ENCODE measurements at places on chromosomes 12 and 14.

GRCh38 chr12:52250048-52250990 lies 17.3 kb downstream of the KRT7 start:
- DNase-seq, result no peak

GRCh38 chr14:105492031-105492970 lies 1.3 kb downstream of the TEDC1 start:
- DNase-seq, result no peak

DNA sequence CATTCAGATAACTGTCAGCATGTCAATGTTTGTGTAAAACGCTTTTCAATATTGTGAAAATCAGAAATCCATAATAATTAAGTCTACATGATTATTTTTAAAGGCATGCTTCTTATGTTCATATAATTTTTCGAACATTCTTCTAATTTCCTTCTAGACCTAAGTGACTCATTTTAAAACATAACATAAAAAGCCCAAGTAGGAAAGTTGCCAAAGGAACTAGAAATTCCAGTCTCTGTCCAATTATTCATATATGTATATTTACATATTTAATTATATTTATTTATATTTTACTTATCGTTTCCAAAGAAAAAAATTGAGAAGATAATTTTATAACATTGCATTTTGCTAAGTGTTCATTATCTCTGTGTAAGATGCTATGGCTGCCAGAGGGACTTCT lies 110.4 kb downstream of the TMTC1 start:
- no peak for DNase-seq

DNA sequence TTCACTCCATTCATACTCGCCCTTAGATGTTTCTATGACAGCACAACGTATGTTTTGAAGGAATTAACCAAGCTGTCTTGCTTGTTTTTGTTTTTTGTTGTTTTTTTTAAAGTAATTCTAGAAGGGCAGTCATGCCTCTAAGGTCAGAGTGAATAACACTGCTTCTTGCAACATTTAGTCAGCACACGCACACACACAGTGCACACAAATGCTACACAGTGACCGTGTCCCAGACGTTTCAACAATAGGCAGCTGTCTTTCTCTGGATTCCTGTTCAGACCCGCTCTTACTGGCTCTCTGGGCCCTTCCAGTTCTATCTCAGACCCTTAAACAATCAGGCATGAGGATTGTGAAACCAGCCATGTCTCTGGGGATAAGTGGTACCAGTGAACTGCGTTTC lies 351.0 kb upstream of the FKBP4 start:
- DNase-seq, result no peak

GRCh38 chr12:78864870-78865463 lies 393 bp downstream of the SYT1 start:
- no peak for DNase-seq

- no peak for DNase-seq
Observed at GRCh38 chr12:8784290-8784888, 38.0 kb upstream of the A2ML1 start.

- DNase-seq, result no peak
Observed at GRCh38 chr14:99616832-99617800, 13.1 kb upstream of the CCDC85C start.

DNA sequence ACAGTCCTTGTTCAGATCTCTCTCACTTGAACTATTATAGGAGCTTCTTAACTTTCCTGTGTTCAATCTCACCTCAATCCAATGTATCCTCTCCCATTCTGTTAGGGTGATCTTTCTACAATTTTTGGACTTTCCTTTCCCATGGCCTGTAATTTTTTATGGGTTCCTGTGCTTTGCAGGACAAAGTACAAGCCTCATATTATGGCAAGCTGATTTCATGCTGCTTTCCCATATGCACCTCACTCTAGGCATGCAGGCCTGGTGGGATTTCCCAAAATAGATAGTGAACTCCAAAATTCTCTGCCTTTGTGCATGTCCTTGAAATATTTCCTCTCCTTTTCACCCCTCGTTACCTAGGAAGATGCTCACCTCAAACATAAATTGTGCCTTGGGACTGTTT lies 499.4 kb downstream of the NAV3 start:
- no peak for DNase-seq

GRCh38 chr14:28157887-28158791 lies 608.4 kb upstream of the FOXG1 start:
- no peak for DNase-seq

- no peak for DNase-seq
Observed at GRCh38 chr14:77920312-77920711, 120.4 kb downstream of the ADCK1 start.

DNA sequence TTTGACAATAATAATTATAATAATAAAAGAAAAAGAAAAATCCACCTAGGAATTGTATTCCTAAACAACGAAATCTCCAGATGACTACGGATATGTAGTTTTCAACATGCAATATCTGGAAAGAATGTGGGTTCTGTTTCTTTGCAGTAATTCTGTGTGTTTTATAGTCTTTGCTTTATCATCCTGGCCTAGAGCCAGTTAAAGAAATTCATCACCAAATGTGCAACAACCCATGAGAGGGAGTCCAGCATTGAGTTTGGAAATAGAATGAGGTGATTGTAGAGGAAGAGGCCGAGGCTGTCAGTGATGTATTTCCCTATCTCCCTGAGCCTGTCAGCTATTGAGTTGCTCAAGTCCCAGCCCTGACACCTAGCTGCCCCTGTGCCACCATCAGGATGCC lies 200.5 kb upstream of the DCN start:
- DNase-seq, result no peak

GRCh38 chr12:124230789-124231188 lies 64.1 kb upstream of the RFLNA start:
- DNase-seq, result no peak

GRCh38 chr14:84288781-84289180 lies 1241.2 kb upstream of the FLRT2 start:
- DNase-seq, result no peak

DNA sequence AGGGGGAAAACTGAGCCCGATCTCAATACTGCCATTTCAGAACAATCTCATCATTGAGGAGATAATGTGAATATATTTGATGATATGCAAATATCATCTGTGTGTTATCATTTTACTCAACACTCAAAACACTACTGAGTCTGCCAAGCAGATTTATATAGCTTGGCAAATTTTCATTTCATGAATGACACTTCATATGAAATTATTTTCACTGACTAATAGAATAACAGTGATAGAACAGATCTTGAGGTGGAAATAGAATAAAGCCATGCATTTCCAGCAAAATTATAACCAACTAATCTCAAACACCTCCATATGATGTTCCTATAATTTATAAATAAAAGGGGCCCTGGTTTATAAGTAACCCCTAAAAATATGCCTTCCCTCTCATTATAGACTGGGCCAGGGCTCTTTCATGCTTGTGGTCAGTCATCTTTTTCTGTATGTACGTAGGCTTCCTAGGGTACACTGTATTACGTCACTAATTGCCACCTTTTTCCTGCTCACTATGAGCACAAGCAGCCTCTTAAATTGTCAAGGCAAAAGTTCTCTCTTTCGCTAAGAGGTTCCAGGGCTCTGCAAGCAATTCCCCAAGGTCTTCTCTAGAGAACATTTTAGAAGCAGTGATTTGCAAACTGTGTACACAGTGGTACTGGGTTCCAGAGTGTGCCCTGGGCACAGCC lies 197.1 kb upstream of the FOXN3 start:
- no peak for DNase-seq

DNA sequence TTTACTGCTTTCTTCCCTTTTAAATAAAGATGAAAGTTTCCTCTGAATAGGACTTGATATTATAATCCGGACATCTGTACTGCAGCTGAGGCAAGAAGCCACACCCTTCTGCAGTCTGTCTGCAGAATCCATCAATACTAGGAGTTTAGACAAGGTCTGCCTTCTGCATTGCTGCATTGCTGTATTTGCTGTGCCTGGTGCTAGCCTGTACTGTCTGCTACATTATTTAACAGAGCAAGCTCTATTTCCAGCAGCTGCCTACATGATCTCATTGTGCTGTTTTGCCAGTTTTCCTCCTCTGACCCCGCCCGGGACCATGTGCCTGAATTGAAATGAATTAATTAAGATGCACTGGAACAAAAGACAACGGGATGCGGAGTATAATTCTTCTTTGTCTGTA lies 1.7 kb downstream of the TUBA1A start:
- DNase-seq, result peak; percentile 58

- peak; percentile 95 for DNase-seq
Observed at GRCh38 chr12:109052414-109053323, at the start of gene USP30. TSS of gene USP30 (plus strand) at chr12:109052576. CDS start at chr12:109052679, 103 bp downstream.

- DNase-seq, result peak; percentile 9
Observed at GRCh38 chr12:131345521-131346436, 365.1 kb upstream of the SFSWAP start.

DNA sequence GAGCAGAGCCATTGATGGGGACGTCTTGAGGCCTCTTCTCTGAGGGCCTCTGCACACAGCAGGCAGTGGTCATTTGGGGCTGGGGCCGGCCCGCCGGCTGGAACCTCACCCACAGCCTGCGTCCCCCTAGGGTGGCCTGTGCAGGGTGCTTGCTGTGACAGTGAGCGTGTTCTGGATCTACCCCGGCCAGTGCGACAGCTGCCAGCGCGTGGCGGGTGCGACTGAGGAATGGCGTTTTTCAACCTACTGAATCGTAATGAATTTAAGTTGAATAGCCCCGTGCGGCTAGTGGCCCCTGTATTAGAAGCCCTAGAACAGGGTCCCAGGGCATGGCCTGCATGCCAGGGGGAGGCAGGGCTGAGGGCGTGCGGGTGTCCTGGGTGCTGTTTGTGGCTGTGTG lies 13.8 kb downstream of the RFLNA start:
- no peak for DNase-seq

DNA sequence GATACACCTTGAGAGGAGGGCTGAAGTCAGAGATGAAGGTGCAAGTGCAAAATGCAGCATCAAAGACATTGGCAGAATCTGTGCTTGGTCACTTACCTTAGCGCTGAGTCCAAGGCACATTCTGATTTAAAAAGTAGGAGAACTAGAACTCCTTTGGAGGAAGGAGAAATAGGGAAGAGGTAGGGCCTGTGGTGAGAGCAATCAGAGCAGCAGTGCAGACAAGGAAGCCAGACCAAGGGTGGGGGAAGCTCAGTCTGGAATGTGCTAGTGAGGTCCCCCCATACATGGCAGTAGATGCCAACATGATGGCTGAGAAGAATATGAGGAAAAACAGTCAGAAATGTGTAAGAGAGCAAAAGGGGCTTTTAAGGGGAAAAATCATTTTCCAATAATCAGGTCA lies 206.5 kb downstream of the SSPN start:
- no peak for DNase-seq

DNA sequence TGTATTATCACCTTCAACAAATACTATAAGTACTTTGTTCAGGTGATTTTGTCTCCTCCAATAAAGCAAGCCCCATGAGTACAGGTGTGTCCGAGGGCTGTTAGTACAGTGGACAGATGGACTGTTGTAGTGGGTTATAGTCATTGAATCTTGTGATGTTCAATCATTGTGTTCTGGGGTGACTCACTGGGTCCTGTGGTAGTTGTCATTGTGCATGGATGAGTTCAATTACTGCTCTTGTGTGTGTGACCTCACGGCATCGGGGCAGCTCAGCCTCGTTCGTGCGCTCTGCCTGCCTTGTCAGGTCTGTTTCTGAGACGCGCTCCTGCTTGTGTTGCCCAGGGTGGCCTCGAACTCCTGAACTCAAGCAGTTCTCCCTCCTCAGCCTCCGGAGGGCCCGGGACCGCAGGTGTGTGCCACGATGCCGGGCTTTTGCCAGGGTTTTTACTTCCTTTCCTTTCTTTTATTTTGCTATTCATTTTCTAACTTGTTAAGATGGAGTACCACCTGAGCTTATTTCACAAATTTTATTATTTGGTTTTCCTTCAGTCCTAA lies 72.2 kb downstream of the DDX51 start:
- DNase-seq, result no peak

- no peak for DNase-seq
Observed at GRCh38 chr12:117803001-117803400, 165.8 kb downstream of the KSR2 start.

DNA sequence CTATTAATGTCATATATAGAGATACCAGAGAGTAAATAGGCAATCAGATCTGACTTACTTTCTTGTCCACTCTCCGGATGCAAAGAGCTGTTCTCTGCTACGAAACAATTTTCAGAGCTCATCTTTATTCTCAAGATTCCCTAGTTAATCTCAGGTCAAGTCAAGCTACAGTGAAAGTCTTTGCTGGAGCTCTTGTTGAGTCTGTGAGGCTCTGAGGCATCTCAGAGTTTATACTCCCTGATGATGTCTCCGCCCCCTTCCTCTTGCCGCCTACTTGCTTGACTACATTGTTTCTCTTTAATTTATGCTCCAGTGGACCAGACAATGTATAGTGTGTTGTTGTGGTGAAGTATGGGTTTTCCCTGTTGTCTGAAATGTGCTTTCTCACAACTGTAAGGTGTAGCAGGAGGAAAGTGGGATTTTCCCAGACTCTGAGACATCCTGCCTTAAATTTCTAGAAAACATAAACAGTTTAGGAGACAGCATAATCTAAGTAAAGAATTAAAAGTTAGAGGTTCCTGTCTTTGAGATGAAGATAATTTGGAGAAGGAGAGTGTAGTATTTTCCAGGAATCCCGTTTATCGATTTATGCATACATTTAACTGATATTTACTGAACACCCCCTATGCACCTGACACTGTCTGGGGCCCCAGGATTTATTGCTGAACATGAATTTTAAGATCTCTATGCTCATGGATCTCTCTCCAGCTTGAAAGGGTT lies at the start of gene CD69:
Gene CD69 (minus strand): TSS at position 203 of the 720 bp plus-strand sequence. CDS start 81 bp downstream, at position 122.
- no peak for DNase-seq

DNA sequence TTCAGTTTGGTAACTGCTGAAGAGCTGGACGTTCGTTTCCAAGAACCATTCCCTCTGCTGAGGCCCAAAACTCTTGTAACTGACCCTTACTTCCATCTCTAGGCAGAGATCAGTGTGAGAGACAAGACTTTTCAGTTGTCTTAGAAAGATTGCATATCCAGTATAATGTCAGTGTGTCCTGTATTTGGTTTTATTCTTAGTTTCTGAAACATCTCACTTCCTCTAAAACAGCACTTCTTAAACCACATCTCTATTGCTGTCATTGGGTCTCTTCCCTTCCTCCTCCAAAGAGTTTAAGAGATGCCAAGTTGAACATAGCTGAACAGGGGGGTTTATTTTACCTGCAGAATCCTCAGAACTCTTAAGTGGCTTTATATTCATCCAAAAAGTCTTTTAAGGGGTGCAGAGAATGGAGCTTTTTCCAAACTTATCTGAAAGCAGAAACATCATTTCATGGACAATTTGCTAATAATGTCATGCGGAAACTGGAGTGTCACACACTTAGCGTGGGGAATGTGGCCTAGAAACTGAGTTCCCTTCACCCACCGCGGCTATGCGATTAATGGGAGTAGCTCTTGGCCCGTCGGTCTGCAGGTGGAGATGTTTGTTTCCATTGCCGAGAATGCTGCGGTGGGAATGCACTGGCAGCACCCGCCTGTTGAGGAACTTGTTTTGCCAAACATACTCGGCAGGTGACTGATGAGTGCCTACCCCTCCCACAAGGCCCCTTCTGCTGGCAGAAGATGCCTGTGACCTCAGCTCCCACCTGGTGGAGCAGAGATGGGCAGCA lies 148.2 kb downstream of the ADGRD1 start:
- DNase-seq, result no peak

DNA sequence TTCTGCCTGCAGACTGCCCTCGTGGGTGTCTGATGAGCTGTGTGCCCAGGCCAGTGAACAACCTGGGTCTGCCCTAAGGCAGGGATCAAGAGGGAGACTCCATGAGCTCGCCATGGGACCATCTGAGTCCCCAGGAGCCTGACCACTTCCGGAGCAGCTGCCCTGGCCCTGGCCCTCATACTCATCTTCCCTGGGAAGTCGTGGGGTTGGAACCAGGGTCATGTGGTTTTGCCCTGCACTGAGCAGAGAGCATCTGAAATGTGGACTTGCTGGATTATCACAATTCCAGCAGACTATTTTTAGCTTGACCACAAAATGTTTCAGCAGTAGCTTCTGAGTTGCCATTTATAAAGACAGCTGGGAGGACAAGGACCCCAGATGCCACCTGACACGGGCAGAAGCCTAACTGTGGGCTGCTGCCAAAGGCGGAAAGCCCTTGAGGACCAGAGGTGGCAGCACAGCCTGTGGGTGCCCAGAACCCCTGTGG lies 6.7 kb downstream of the BTBD6 start:
- DNase-seq, result peak; percentile 25

Data from GM03348 (cell line).